Stimulated activated CD4-positive, alpha-beta T cell treated with anti-CD3 and anti-CD28 coated beads, Interleukin-2, amount 100 ng/mL, for 48 hours (primary cell): ENCODE measurements at places on chromosomes 1 and 21.

DNA sequence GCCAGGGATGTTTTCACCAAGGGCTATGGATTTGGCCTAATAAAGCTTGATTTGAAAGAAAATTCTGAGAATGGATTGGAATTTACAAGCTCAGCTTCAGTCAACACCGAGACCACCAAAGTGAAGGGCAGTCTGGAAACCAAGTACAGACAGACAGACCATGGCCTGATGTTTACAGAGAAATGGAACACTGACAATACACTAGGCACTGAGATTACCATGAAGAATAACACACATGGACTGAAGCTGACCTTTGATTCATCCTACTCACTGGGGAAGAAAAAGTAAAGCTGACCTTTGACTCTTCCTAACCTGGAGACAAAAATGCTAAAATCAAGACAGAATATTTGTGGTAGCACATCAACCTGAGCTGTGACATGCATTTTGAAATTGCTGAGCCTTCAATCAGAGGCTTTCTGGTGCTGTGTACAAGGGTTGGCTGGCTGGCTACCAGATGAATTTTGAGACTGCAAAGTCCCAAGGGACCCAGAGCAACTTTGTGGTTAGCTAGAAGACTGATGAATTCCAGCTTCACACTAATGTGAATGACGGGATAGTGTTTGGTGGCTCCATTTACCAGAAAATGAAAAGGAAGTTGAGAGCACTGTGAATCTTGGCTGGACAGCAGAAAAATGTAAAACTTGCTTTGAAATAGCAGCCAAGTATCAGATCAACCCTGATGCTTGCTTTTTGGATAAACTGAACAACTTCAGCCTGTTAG, 190.4 kb upstream of the KCTD3 start:
- no peak for DNase-seq

DNA sequence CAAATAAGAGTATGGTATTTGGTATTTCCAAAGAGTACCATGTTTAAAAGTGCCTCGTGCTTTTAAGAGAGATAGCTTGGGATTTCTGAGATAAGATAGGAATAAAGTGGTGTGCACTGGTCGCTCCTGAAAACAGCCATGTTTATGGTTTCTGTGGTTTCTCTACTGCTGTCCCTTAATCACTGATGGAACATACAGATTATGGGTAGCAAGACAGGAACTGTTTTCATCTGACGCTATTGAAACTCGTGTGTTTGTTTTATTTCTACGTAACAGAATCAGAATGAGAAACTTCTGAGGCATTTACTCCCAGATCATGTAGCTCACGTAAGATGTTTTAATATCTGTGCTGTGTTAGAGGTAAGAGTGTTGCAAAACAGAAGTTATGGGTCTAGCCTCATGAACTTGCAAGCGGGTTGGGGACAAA, 126.0 kb downstream of the KIAA0319L start:
- no peak for DNase-seq

DNA sequence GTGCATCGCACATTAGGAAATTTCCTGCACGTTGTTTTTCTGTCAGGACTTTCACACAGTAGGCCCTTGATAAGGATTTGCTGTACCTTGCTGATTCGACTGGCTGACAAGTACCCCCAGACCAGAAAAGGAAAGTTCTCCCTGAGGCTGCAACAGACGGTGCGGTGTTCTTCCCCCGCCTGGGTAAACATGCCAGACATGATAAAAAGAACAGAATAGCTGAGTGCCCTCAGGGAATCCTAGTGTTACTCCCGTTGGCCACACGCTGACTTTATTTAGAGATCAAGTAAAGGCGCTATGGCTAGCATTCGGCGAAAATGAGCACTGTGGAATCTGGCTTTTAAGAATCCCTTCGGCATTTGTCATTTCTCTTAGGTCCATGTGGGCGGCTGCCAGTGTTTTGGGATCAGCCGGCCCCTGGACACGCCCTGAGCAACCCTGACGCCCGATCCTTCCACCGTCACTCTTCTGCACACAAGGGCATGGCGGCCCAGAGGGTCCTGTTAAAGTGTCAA, 607.7 kb downstream of the KIF26B start:
- no peak for DNase-seq

DNA sequence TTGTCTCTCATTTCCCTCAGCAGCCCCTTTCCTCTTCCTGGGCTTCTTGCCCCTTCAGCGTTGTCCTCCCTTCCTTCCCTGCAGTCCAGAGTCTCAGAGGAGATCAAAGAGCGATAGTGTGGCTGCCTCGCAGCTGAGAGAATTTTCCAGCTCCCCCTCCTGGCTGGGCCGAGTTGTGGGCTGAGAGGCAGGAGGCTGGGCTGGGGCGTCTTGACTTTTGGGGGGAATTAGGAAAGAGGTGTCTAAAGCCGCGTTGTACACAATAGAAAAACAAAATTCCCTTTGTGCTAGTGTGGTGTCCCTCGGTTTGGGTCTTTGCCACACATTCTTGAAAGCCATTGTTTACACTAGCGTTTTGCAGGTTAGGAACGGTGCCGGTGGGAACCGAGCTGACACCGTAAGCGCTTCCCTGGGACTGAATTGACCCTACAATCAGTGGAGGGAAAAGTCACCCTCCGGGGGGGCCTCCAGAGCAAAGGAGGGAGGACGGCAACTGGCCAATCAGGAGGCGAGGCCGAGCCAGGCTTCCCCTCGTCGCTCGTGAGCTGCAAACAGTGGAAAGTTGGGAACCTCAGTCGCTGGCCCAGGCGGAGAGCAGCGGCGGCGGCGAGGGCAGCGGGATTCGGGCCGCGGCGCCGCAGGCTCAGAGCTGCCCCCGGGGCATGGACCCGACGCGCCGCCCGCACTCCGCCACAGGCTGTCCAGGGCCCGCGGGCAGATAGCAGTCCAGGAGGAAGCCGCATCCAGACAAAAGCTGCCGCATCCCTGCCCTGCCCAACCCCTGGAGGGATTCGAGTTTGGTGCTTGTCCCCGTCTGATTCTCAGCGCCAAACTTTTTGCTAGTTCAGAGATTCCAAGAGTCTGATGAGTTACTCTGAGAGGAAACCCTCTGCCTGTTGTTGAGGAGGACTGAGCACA, at the start of gene HMCN1:
TSS of gene HMCN1 (plus strand) at position 574 of the 918 bp plus-strand sequence. CDS start 389 bp downstream, outside the sequence.
- peak; percentile 9 for DNase-seq

DNA sequence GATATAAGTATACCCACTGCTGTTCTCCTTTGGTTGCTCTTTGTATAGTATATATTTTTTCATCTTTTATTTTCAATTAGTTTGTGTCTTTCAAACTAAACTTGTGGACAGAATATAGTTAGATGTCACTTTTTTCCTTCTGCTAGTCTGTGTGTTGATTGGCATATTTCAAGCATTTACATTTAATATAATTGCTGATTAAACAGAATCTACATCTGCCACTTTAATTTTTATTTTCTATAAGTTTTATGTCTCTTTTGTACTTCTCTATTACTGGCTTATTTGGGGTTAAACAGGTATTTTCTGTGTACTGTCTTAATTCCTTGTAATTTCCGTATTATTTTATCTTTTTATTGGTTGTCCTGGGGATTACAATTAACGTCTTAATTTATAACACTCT, 74.4 kb upstream of the CHODL start:
- no peak for DNase-seq

- no peak for DNase-seq
Observed at GRCh38 chr1:177138347-177138746, 26.2 kb downstream of the ASTN1 start.

DNA sequence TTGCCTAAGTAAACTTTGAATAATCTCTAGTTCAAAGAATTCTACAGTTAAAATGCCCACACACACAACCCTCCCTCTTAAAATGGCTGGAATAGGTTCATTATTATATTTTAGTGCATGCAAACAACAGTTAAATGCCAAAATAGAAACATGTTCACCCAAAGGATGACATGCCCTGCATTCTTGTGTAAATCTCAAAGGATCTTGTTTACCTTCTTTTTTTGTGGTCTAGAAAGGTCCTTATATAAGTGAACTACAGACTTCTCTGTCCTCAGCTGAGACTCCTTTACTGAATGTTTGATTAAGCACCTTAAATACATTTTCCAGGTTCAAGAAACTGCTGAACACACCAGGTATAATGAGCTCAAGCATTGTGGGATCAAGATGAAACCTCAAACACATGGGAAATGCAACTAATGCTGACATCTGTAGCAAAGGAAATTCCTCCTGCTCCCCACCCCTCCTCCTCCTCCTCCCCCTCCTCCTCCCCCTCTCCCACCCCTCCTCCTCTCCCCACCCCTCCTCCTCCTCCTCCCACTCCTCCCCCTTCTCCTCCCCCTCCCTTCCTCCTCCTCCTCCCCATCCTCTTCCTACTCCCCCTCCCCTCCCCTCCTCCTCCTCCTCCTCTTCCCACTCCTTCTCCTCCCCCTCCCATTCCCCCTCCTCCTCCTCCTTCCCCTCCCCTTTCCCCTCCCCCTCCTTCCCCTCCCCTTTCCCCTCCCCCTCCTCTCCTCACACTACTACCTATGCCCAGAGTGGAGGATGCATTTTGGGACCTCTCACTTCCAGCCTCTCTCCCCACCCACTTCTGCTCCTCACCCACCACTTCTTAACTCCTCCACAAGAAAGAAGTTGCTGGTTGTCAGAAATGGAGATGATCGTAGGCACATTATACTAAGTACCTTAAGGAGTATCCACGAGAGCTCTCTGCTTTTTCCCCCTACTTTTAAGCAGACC, 233.9 kb downstream of the MRPL39 start:
- no peak for DNase-seq

- DNase-seq, result no peak
Observed at GRCh38 chr1:2975466-2976179, 45.6 kb upstream of the ACTRT2 start.

DNA sequence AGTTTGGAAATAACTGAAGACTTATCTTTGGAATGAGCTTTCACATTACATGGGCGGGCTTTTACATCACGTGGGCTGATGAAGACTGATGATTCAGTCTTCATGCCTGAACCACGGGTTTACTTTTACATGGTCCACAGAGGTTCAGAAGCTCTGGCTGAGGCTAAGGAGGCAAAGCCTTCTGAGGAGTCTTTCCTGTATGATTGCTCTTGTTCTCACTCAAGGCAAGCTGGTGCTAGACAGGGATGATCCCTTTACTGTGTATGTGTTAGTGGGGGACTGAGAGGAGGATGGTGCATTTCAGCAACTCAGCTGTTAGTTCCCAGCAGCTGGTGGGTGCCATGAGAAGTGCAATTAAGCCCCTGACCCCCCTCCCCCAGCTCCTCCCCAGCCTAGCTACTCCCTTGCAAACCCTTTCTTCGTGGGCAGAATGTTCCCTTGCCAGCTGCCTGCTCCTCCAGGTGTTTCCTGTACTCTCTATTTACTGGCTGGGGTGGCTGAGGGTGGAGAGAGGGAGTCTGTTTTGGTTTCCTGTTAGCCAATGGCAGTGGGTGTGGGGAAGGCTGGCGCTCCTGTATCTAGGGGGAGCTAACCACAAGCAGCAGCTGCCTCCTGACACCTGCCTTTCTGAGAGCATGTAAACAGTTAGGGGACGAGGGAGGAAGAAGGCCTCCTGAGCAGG, 15.4 kb downstream of the BTG2 start:
- DNase-seq, result no peak

DNA sequence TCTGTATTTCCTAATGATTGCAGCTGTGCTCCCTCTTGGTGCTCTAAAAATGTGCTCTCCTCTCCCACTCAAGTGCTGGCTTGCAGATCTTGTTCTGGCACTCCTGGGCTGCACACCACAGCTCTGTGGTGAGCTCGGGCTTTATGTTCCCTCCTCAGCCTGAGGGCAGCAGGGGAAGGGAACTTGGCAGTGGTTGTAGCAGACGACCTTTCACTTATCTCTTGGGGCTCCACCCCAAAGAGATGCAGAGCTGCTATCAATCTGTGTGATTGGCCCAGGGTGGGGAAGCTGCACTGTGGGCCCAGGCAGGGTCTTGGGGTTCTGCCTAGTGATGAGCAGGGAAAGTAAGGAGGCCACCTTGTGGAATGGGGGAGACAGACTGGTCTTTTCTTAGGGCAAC, 143.5 kb upstream of the GORAB start:
- DNase-seq, result no peak

- DNase-seq, result no peak
Observed at GRCh38 chr1:109786112-109786480, 22.4 kb upstream of the EPS8L3 start.

DNA sequence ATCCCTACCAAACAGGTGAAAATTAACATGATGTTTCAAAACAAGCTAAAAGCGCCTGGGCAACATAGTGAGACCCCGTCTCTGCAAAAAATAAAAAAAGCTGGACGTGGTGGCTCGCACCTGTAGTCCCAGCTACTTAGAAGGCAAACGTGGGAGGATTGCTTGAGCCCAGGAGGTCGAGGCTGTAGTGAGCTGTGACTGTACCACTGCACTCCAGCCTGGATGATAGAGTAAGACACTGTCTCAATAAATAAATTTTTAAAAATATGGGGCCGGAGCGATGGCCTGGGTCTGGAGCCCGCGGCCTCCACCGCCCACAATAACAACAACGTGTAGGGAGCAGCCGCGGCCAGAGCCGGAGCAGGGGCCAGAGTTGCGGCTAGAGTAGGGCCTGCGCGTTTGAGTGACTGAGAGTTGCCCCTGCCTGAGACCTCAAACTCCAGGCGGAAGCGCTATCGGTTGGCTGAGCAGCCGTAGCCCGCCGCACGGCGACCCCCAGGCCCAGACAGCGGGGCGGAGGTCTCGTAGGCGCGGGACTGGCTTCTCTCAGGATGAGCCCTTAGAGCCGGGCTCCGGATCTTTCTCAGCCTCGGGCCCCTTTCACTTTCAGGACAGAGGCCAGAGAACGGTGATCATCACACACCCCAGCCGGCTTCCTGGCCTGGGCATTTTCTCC, 41.4 kb downstream of the ZMYM1 start:
- no peak for DNase-seq

DNA sequence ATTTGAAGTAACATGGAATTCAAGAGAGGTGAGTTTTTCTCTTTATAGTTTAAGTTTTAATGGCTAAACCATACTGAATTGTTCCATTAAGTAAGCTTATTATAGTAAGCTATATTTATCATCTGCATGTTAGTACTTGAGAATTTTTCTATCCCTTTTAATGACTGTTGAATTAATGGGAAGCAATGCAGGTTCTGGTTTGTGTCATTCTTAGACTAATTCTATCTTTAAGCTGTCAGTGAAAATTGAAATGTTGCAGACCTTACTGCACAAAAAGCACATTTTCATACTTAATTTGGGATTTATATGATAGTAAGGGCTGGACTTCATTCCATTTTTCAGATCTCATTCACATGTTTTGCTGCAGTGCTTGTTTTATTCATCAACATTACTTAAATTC, 25.9 kb downstream of the SRSF11 start:
- no peak for DNase-seq

DNA sequence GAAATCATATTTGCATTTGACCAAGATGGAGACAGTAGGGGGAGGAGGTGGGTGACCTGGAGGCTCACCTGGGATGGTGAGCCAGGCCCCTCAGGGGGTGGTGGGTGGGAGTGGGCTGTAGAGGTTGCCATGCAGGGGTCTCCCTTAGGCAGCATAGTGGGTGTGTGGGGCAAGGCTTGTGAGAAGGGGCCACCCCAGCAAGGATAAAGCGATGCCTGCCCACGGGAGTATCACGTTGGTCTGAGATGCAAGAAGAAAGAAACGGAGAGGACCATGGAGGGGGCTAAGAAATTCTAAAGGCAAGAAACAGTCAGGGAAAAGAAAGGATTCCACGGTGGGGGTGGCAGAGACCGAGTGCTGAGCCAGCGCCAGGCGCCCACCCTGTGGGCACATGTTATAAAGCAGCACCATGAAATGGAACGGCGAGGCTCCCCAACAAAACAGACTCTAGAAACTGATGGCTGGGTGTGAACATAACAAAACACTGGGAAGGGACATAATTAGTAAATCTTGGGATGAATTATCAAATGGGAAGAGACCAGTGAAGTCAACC, 11.7 kb upstream of the C2CD2 start:
- DNase-seq, result no peak
